Fibroblast of skin of back (primary cell): ENCODE measurements at places on chromosomes 5 and 9.

DNA sequence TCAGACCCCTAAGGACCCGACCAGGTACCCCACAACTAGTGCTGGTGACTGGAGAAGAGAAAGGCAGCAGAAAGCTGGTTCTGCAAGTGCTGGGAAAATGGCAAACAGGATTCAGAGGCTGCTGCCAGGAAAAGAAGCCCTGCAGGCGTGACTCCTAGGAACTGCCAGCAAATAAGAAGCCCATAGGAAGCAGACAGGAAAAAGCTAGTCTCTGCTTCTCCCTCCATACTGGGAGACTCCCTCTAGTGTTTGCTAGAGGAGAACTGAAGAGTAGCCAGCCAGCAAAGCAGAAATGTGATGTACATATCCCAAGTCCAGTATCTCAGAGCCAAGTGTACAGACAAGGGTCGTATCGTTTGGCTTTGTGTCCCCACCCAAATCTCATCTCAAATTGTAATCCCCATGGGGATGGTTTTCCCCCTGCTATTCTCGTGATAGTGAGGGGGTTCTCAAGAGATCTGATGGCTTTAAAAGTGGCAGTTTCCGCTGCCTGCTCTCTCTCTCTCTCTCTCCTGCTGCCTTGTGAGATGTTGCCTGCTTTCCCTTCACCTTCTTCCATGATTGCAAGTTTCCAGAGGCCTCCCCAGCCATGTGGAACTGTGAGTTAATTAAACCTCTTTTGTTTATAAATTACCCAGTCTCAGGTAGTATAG lies 38.1 kb upstream of the TUSC1 start:
- DNase-seq, result peak; percentile 71

DNA sequence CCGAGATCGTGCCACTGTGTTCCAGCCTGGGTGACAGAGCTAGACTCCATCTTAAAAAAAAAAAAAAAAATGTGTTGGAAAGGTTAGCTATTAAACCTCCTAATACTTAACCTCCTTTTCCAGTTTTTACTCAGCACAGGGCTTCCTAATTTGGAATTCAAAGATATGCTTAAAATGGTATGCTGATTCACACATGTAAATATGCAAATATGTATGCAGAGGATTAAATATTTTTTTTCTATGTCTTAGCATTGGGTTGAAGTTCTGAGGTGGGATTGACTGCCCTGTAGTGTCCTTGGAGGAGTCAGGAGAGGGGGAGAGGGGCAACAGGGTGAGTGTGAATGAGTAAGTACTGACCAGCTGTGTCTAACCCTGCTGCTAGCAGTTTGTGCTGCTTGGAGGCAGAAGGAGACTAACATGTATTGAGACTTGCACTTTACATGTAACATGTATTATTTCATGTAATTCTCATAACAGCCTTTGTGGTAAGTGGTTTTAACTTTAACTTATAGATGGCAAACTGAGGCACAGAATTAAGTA lies 63.2 kb downstream of the SLC44A1 start:
- DNase-seq, result peak; percentile 46

- DNase-seq, result no peak
Measured at GRCh38 chr9:20144197-20144596, 355.4 kb upstream of the SLC24A2 start.

GRCh38 chr5:164373876-164374275 lies 868.5 kb downstream of the MAT2B start:
- DNase-seq, result no peak

DNA sequence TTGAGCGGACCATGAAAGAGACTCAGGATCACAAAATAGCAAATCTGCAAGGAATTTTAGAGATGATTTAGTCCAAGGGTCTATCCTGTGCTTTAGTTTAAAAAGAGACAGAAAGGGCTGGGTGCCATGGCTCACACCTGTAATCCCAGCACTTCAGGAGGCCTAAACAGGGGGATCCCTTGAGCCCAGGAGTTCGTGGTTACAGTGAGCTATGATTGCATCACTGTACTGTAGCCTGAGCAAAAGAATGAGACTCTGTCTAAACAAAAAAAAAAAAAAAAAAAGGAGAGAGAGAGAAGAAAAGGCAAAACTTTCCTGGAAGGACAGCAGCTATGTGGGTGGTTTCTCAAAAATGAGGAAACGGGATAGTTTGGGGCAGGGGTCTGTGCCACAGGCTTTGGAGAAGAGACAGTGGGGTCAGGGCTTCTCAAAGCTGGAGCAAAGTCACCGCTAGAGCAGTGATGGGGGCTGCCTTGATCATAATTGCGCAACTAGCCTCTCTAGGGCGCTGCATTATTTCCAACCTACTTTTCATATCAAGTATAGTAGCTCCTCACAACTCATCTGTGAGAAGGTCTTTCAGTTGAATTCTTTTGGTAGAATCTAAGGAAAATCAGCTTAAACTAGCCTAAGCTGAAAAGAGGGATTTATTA lies 8.5 kb upstream of the ANKH start:
- DNase-seq, result peak; percentile 41

DNA sequence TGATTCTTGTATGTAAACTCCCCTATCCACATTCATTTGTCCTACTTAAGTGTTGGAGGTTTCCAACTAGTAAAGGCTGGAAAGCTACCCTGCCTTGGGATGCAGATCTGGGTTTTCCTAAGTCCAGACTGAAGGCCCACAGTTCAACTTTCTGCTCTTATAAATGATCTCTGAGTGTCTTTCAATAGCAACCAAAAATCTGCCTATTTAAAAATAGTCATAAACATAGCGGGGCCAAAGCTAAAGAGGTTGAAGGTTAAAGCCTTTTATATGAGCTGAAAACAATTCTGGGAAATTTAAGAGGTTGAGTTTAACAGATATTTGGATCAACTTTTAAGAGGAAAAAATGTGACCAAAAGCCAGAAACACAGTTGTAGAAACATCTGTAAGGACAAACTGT lies 87.2 kb downstream of the NTRK2 start:
- DNase-seq, result no peak

- no peak for DNase-seq
Measured at GRCh38 chr5:149166591-149167100, 25.4 kb downstream of the ABLIM3 start.

- no peak for DNase-seq
Measured at GRCh38 chr5:143134900-143135299, 268.6 kb downstream of the NR3C1 start.

GRCh38 chr5:96636594-96636993 lies 25.6 kb upstream of the CAST start:
- no peak for DNase-seq

DNA sequence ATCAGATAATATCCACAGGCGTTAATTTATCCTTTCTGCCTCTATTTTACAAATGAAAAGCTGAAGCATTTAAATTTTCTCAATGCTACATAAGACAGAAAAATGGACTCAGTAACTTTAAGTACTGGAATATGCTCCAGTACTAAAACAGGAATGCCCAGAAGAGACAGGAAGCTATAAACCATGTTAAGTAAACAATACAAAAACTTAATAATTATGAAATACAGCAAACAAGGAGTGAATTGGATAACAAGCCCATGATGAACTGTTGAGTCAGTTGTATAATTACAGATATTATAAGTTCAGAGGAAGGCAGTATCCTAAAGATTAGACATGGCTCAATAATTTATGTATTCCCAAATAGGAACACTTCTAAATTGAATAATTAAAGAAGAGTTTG lies 148.5 kb downstream of the CHSY3 start:
- no peak for DNase-seq

GRCh38 chr5:82307451-82307850 lies 29.3 kb upstream of the RPS23 start:
- DNase-seq, result peak; percentile 60

DNA sequence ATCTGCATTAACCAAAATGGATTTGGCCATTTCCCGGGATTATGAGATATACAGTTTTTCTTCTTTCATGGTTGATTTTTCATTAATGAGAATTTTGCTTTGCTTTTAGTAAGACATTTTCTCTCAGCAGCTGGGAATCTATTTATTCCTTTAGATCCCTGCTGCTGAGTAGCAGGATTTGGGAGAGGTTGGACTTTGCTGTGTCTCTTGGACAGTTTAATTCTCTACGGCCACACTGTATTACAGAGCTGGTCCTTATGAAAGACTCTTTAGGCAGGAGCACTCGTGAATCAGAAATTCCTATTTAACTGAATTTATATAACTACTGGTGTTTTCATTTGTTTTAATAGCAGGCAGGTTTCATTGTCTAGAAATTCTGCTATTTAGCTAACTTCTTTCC lies 1.6 kb downstream of the UNC13B start:
- DNase-seq, result no peak

GRCh38 chr9:109442716-109443115 lies 55.4 kb downstream of the PTPN3 start:
- DNase-seq, result no peak

GRCh38 chr5:76199336-76200318 lies 116.4 kb downstream of the SV2C start:
- DNase-seq, result peak; percentile 11

DNA sequence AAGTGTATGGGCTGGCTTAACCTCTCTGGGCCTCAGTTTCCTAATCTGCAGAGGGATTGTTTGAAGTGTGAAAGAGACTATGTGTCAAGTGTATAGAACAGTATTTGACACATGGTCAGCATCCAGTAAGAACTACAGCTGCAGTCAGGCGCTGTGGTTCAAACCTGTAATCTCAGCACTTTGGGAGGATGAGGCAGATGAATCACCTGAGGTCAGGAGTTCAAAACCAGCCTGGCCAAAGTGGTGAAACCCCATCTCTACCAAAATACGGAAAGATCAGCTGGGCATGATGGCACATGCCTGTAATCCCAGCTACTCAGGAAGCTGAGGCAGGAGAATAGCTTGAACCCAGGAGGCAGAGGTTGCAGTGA lies 31.9 kb upstream of the STING1 start:
- DNase-seq, result no peak

- peak; percentile 88 for DNase-seq
Measured at GRCh38 chr9:109251080-109251775, 69.6 kb downstream of the EPB41L4B start.

DNA sequence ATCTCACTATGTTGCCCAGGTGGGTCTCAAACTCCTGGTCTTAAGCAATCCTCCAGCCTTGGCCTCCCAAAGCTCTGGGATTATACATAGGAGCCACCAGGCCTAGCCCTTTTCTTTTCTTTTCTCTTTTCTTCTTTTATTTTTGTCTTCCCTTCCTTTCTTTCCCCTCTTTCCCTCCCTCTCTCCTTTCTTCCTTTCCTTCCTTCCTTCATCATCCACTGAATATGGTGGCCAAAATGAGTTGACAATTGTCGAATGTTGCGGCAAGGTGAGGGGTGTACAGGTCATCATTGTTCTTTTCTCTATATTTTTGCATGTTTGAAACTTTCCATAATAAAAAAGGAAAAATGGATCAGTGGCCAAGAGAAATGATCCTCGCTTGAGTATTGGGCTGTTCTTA lies 32.1 kb upstream of the BASP1 start:
- no peak for DNase-seq

- DNase-seq, result peak; percentile 95
Measured at GRCh38 chr9:27154908-27155307, 45.9 kb downstream of the TEK start.

- no peak for DNase-seq
Measured at GRCh38 chr9:89544279-89544661, 46.4 kb upstream of the SEMA4D start.

DNA sequence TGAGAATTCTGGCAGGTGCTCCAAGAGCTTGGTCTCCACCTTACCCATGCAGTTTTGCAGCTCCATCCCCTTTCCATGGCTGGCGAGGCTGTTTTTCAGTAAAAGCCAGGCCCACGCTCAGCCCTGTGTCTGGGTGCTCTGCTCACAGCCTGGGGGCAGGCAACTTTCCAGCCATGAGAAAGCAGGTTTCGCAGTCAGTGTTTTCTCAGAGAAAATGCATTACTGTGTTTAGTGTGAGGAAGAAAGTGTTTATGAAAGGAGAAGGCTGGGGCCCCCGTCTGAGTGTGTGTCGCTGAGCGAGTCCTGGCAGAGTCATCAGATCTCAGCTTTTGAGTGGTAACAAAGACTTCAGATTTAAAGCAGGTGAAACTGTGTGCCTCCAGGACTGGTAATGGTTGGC lies 248.1 kb downstream of the IRX1 start:
- no peak for DNase-seq

DNA sequence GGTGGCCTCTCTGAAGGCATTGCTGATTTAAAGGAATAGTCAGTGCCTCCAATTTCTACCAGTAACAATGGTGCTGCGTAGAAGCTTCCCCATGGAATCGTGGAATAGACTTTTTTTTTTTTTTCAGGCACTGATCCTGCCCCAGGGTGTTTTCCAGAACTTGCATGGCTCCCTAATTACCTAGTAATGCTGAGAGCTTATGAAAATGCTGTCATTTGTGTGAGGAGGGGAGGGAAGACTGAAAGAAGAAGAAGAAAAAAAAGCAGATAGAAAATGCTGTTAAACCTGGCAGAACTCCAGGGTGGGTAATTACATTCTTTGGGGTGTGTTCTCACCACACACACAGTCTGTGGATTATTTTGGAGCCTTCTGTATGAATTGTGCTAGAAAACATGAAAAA lies 4.8 kb upstream of the GRIA1 start:
- DNase-seq, result peak; percentile 16

GRCh38 chr5:112647428-112647827 lies 90.3 kb upstream of the APC start:
- DNase-seq, result no peak

DNA sequence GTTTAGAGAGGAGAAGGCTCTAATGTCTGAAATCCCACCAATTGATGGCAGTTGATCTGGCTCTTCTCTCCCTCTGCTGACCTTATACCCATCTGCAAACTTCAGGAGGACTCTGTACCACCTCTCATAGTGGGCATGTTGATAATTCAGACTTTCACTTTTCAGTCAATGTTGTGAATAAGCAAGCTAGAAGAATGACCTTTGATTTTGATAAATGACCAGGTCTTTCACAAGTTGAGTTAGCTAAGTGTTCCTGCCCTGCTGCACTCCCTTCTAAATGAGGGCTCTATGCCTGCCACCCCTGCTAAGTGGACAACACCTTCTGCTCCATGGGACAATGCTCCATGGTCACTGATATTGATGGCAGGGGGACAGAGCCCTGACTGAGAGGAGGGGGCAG lies 74.7 kb downstream of the SPRY4 start:
- DNase-seq, result no peak

- DNase-seq, result no peak
Measured at GRCh38 chr5:58708456-58708855, 125.6 kb downstream of the RAB3C start.

DNA sequence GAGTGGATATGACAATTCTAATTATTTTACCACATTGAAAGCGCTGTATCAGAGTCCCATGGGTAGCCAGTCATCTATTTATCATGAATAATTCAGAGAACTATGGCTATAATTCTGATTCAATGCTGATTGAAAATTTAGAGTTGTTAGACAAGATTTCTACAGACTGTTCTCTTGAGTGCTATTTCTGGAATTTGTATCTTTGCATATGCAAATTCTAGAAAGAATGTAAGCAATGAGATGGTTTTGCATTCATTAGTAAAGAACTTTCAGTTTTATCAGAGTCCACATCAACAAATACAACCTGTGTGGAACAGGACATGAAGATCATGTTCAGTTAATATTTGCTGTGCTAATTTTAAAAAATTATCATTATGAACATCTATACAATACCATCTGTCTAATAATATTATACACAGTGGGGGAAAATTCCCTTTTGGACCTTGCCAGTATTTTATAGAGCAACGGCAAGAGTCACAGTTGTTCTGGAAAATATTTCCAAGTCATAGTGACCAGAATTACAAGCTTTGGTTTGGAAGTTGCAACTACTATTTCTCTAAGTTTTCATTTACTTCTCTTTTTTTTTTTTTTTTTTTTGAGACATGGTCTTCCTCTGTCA lies 372.7 kb upstream of the PTGER4 start:
- no peak for DNase-seq
